Epithelial cell of prostate (primary cell): ENCODE measurements at places on chromosomes 12 and 14.

DNA sequence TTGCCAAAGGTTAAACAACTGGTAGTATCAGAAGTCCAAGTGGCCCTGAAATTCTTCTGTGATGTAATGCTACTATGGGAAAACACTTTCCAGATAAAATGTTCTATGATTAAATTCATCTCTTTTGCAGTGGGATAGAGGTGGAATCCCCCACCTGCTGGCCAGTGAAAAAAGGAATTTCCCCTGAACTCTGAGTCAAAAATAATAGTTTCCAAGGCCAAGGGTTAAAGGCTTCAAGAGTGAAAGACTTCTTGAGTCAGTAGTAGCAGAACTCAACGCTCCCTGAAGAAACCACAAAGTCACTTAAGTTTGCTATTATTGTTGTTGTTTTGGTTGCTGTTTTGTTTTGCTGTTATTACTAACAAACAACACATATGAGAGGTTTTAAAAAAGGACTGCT, 330.8 kb downstream of the SOX5 start:
- no peak for DNase-seq

GRCh38 chr14:101876555-101876938, 87.8 kb upstream of the DYNC1H1 start:
- DNase-seq, result no peak

DNA sequence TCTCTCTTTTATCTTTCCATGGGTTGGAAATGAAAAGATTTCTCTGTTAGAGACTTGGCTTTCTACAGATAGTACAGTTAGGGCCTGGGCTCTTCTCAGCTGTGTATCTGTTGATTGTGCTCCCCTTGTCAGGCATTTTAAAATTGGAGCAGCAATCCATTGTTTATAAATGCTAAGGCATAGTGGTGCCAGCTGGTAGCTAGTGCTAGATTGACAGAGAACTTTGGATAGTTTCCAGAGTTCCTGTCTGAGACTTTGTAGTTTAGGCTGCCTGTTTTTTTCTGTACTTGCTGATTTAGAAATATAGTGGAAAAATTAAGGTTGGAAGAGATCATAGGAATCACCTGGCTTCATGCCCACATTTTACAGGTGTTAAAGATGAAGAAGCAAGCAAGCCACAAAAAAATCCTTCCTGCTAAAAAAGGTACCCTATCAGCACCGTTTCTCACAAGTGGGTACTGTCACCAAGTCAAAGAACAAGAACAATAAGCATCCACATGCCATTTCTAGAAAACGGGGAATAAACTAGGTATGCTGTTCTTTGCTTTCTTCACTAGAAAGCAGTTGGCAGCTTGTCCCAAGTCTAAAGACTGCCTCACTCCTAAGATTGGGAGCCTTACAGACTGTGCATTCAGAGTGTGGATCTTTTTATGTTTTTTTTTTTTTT, 6.2 kb downstream of the TTLL5 start:
- no peak for DNase-seq

DNA sequence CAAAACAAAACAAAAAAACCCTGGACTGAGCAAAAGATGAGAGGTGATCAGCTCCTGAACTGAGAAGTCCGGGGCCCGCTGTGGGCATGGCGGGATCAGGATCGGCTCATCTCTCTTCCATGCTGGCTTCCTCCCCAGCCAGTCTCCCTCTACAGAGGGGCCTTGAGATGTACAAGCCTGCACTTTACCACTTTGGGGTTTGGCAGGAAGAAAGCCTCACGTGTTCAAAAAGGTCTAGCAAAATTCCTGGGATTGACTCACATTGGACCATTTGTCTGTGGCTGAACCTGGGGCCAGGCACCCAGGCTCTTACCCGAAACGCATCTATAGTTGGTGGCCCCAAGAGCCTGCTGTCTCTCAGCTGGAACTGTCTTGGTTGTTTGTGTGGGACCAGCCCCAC, 89.0 kb downstream of the SLC24A4 start:
- no peak for DNase-seq

DNA sequence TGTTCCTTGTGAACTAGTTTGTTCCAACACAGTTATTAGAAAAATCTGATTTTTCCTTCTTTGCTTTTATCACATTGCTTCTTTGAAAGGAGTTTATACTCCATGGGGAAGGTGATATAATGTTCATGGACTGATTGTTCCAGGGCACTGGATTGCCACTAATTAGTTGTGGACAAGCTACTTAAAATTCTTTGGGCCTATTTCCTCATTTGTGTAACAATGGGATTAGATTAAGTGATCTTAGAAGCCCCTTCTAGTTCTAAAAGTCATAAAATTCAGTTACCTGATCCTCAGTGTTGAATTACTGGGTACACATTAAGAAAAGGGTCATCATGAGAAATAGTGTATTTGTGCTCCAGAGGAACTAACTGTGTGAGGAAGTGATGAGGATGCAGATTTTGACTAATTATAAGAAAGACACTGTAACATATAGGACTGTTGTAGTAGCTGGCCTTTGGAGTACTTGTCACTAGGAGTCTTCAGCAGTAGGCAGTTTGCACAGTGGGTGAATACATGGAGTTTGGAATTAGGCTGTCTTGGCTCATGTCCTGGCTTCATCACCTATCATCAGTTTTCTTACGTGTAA, 82.2 kb downstream of the MIA2 start:
- DNase-seq, result no peak

DNA sequence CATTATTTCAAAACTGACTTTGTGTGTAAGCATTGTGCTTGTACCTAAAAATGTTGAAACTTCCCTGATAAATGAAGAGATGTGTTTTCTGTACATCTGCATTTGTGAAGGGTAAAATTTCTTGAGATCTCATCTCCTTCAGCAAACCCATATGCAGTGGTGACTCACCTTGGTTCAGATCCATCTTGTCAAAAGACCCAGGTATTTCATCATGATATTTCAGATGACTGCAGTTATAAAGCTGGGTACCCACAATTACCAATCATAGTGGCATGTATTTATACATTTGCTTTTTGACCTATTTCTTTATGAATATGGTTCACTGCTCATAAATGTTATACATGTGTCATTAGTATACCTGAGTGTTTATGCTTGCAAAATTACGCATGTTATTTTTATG, 1213.6 kb downstream of the GALC start:
- DNase-seq, result peak; percentile 22

GRCh38 chr12:84607170-84607819, 305.3 kb downstream of the SLC6A15 start:
- no peak for DNase-seq

GRCh38 chr12:31626270-31626995, 33.1 kb upstream of the ETFBKMT start:
- DNase-seq, result no peak

DNA sequence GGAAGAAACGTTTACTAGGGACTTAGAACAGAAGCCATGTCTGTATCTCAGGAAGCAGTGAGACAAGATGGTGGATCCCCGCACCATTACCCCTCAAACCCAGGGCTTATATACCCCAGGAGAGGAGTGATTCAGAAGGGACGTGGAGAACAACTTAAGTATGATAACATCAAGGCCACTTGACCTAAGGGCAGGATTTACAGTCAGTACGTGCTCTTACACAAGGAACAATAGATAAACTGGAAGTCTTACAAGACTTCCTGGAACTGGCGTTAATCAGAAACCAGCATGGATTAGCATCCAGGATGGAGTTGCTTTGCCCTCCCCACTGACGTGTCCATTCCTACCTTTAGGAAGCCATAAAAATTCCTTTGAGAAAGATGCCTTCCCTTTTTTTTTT, 8.6 kb upstream of the ETFBKMT start:
- DNase-seq, result no peak

DNA sequence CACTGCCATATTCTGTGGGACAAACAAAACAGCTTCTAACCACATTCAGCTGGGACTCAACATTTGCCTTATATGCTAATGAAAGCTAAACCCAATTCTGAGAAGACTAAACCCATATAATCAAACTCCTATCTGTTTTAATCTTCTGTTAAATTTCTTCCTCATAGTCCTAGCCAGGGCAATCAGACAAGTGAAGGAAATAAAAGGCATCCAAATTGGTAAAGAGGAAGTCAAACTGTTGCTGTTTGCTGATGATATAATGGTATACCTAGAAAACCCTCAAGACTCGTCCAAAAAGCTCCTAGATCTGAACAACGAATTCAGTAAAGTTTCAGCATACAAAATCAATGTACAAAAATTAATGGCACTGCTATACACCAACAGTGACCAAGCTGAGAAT, 157.1 kb downstream of the PHLDA1 start:
- DNase-seq, result no peak

- DNase-seq, result peak; percentile 83
These were observed 653.9 kb upstream of the TBX3 start for GRCh38 chr12:115337693-115338543.

DNA sequence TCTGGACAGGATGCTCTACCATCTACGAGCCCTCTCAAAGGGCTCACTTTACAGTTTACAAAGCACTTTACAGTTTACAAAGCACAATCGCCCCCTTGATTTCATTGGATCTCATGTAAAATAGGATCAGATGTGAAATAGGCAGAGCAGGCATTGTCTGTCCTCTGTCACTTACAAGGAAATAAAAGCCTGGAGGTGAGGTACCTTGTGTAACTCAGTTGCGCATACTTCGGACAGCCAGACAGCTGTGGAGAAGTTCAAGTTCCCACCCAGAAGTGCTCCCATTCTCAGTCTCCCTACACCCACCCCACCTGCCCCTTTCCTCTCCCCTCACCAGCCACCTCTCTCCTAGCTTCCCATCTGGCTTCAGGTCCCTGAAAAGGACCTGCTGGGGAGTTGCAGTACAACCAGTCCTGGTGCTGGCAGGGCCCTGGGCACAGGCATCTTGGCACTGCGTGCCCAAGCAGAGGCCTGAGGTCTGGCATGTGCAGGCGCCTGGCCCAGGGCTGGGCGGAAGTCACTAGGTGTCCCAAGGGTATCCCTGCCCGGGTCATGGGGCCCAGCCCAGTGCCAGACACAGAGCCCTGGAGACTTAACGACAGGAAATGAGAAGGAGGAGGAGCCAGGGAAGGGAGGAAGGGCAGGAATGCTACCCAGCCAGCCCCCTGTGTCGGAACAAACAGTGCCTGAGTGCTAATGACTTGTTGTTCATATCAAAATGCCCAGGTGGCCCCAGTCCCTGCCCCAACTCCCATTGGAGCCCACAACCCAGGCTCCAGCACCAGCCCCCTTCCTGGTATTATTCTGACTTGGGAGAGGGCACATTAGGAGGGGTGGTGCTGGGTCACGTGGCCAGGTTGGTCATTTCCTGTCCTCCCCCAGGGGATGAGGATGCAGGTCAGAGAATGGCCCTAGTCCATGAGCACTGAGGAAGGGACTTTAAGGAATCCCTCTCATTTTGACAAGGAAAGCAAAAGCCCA, 5.4 kb downstream of the RAPGEF3 start:
- DNase-seq, result no peak

- no peak for DNase-seq
These were observed 56.4 kb upstream of the PZP start for GRCh38 chr12:9264546-9264945.

- no peak for DNase-seq
These were observed 65.8 kb downstream of the RESF1 start for GRCh38 chr12:32024884-32025592.

DNA sequence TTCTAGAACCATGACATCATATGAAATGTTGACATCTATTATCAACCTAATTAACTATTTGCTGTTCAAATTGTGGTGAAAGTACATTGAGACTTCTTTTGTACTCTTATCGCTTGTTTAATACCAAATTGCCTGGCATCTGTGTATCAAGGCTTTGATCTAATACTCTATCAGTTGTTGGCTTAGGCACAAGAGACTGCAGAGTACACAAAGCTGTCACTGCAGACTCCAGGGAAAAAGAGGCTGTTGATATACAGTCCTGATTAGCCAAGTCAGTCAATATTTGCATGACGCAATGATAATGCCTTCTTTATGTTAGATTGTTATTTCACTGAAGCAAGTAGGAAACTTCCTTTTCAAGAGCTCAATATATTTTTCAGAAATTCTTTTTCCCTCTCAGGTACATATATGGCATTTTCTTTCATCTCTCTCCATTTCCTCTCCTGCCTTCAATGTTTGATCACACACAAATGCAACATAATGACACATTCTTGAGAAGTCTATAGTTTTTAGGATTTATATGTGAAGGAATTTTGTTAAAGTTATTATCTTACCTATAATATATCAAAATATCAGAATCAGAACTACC, 32.3 kb upstream of the PTCSC3 start:
- no peak for DNase-seq

DNA sequence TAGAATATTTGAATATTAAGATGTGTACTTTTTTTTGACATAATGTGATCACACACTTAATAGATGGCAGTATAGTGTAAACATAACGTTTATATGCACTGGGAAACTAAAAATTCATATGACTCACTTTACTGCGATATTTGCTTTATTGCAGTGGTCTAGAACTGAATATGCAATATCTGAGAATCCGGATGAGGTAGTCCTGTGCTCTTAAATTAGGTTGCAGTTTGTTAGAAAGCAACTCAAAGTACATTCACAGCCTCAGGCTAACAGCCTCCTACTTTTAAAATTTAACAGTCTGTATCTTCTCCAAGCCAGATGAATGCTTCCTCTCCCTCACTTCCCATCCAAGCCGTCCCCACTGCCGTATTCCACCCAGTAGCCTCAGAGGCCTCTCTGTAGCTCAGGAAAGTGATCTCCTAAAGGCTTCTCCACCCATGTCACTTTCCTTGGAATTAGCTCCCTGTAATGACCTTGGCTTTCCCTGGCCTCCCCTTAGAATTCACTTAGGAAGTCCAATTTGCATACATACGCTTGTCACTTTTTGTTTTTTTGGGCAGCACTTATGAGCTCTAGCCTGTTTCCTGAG, 43.7 kb downstream of the TESPA1 start:
- DNase-seq, result no peak

- DNase-seq, result no peak
These were observed 31.7 kb downstream of the KDM2B start for GRCh38 chr12:121549075-121549474.

DNA sequence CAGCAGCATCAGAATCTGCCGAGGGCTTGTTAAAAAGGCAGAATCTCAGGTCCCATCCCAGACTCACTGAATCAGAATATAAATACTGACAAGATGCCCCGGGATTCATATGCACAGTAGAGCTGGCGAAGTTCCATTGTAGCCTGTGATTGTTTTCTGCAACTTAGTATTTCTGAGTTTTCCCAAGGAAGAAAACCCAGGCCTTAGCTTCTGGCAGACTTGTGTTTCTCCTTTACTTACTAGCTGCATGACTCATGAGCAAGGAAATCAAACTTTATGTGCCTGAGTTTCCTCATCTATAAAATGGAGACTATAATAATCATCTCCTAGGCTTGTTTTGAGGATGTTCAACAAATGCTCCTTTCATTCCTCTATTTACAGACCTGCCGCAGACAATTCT, 278.5 kb upstream of the PLEKHG7 start:
- no peak for DNase-seq

- DNase-seq, result peak; percentile 83
These were observed 91.3 kb downstream of the TSPAN9 start for GRCh38 chr12:3168223-3169221.

DNA sequence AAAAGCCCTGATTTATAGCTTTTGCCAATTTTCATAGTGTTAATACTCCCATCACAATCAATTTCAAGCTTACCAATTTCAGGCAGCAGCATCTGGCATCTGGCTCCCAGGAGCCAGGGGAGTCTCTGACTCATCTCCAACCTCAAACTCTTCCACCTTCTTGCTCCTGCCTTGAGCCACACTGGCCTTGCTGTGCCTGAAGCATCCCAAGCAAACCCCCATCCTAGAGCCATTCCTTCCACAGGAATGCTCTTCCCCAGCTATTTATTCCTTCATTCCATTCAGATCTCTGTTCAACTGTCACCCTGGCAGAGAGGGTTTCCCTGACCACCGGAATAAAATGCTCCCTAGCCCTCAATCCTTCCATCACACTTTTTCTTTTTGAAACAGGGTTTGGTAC, 13.9 kb upstream of the PPP1CC start:
- no peak for DNase-seq

- DNase-seq, result peak; percentile 44
These were observed 10.4 kb downstream of the GTSF1 start for GRCh38 chr12:54463034-54463433.

GRCh38 chr12:97960225-97960624, 497.6 kb downstream of the RMST start:
- no peak for DNase-seq
